Peyer's patch (tissue), 4 donors: ENCODE measurements at places on chromosomes 13 and 19.

- DNase-seq: no peak
Observed at GRCh38 chr19:29779921-29780320, 31.9 kb upstream of the CCNE1 start.

DNA sequence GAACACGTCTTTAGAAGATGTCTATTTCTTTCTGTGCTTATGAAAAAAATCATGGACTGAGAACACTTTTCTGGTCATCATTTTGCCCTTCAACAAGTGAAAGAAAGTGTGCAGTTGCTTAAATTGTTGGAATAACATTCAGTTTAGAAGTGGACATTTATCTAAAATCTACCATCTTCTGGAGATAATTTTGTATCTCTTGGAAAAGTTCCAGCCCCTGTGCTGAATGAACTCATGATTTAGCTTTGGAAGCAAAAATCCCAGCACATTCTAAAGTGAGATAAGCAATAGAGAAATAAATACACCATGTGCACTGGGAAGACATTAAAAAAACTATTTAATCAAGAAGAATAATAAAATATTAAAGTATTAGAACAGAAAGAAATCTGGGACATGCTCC, 1420.8 kb upstream of the SLC10A2 start:
- no peak for DNase-seq

DNA sequence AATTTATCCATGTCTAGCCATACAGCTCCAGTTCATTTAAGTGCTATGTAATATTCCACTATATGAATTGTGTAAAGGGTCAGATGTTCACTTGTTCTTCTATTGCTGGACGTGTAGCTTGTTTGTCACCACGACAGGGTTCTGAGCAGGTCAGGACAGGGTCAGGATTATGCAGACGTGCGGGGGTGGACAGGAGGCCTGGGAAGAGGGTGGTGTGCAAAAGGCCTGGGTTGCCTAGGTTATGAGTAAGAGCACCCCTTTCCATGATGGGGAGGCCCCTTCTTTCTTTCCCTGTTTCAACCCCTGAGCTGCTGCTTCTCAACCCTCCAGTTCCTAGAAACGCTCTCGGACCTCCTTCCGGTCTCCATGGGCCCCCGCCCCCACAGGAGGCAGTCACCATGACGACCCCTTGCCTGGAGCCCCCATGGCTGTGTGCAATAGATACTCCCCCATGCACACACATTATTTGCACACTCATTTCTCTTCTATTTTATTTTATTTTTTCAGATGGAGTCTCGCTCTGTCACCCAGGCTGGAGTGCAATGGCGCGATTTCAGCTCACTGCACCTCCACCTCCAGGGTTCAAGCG, 2.0 kb downstream of the EXOC3L2 start:
- DNase-seq: no peak

DNA sequence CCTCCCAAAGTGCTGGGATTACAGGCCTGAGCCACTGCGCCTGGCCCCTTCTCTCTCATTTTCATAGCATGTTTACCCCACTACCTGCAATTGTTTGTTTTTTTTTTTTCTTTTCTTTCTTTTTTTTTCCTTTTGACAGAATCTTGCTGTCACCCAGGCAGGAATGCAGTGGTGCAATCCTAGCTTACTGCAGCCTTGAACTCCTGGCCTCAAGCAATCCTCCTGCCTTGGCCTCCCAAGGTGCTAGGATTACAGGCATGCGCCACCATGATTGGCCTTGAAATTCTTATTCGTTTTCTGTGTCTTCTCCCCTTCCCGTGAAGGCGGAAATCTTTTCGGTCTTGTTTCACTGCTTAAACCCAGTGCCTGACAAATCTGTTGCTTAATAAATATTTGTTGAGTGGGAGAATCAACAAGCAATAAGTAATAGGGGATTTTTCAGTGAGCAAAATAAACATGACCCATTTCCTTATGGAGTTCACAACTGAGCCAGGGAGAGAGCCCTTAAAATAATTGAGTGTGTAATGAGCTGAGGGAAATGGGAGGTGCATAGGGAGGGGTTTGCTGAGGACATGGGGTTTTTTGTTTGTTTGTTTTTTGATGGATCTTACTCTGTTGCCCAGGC, 1.8 kb upstream of the INSR start:
- no peak for DNase-seq

- no peak for DNase-seq
Observed at GRCh38 chr13:92727118-92727517, 499.5 kb upstream of the GPC6 start.
